ENCODE measurements at places on chromosomes 1 and 21.

DNA sequence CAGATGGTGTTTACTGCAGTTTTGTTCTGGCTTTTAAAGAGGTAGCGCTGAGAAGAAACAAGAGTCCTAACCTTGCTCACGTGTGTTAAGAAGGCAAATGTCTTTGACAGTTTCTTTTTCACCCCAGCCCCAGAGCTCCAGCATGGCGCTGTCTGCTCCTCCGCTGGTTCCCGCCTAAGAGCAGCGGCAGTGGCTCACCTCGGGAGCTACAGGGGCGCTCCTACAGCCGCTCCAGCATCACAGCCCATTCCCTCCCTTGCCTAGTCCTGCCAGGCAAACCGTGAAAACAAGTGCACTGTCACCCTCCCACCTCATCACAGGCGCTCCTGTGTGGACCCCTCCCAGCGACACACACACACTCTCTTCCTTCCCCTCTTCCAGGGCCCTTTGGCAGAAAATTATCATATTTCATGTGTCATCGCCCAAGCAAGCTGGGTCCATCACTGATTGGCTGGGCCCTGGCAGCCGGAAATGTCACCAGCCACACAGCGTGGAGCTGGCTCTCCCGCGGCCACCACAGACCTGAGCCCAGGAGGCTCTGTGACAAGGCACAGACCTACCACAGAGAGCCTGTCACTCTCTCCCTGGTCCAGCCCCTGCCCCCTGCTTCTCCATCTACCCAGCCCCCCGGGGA, 1.2 kb upstream of the HIVEP3 start:
- DNase-seq, result no peak

GRCh38 chr1:51297401-51298321, 32.7 kb downstream of the TTC39A start:
- DNase-seq, result peak; percentile 66

DNA sequence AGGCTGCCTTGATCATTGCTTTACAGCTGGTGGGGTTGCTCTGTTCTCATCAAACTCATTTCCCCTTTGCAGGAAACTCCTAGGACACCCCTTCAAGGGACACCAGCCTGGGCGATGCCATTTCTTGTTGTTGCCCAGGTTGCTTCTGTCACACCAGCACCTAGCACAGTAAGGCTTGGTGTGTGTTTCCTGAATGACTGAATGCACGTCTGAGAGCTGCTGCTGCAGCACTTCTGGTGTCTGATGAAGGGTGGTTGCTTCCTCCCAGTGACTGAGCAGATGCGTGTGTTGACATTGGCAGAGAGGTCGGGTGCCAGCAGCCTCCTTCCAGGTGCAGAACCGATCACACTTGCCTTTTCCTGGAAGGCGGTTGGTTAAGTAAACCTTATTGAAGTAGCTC, 477.4 kb downstream of the CAMTA1 start:
- DNase-seq, result no peak

GRCh38 chr1:15332525-15332924, 77.2 kb upstream of the EFHD2 start:
- DNase-seq, result no peak

DNA sequence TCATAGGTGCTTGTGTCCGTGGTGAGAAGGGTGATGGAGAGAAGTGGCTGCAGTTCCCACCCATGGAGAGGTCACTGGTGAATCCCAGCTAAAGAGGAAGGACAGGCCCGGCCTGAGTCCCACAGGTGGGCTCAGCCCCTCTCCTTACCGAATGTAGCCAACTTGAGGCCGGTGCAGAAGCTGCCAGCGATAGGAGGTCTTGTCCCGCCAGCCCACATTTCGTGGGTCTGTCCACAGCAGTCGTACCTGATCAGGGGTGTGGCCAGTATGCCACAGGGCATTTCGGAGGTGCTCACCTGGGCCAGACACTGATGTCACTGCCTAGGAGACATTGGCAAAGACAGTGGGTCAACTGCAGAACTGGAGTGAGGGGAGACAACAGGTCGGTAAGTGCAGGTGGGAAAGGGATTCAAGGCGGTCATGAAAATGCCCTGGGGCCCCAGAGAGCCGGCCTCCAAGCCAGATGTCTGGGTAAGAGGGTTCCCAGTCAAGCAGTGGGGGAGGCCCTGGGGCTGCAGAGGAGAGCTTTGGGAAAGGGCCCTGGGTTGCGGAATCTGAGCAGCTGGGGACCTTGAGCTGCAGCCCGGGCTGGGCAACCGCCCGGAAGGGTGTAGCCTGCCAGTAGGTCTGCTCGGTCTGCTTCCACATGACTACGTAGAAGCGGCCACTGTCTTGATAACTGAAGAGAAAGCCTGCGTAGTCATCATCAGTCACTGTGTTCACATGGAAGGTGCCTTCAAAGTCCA, 10.6 kb downstream of the THBS3 start:
- peak; percentile 81 for DNase-seq

DNA sequence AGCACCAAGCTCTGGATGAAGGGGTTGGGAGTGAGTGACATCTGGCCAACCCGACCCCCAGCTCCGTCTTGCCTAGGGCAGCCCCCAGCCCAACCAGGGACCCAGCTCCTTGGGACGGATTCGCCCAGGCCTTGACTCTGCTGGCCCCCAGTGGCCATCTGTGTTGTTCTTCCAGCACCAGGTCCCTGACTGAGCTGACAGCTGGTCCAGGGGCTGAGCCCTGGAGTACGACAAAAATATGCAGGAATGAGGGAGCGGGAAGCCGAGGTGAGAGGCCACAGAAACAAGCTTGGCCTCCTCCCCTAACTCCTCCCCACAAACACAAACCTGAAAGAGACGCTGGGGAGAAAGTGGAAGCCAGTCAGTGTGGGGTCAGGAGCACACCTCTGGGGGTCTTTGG, 55.0 kb upstream of the PAX7 start:
- no peak for DNase-seq

- DNase-seq, result no peak
Observed at GRCh38 chr1:3097861-3098260, 28.9 kb downstream of the PRDM16 start.

DNA sequence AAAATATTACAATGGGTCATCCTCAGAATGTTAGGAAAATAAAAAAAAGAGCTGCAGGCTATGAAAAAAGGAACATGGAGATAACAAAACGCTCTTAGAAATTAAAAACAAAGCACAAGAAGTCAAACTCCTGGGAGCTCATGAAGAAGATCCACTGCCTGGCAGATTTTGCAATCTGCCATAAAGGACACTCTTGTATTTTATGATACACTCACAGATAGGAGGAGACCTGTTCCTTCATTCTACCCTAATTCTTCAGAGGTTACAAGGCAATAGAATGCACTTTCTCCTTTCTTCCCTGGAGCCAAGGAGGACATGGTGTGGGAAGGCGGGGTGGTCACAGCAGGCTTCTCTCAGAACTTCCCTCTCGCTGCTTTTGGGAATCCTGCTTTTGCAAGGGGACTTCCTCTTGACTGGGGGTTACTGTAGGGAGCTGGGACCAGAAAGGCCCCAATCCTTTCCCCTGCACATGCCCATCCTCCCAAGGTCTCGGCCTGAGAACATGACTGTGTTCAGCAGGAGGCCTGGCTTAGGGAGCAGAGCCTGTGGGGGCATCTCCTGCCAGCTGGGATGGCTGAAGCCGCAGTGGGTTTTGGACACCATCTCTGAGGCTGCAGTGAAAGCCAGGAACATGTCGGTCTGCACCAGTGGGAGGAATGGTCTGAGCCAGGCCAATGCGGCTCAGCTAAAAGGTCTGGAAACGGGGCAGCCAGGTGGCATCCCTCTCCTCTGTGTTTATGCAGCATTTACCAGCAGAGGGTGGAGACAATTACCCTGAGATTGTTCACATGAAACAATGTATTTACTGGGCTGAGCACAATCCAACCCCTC, 44.8 kb downstream of the GPR161 start:
- no peak for DNase-seq

GRCh38 chr21:38531591-38531990, 33.3 kb upstream of the ERG start:
- DNase-seq, result no peak

DNA sequence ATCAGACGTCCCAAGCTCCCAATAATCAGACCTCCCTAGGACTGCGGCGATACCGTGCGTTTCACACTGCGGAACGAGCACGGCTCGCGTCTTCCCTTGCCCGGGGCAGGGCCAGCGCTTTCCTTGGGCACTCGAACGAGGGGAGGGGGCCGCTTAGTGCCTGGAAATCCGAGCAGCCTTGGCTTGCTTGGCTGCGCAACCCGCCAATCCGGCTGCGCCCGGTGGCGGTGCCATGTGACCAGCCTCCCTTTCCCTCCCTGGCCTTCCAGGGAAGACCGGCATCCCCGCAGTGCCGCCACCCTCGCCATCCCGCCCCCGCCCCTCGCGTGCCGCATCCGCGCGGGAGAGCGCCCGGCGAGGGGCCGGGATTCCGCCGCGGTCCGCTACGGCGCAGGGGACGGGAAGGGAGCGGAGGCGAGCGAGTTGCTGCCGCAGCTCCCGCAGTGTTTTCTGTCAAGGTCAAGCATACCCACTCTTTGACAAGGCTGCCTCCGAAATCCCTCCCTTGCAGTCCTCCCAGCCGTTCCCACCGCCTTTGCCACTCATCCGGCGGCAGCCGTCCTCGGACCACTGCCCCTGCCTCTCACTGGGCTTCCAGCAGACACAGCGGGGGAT, 8.3 kb upstream of the RNF19B start:
- no peak for DNase-seq

GRCh38 chr1:29322861-29323585, 86.7 kb downstream of the PTPRU start:
- DNase-seq, result no peak

GRCh38 chr1:98854137-98854536, 150.5 kb downstream of the PLPPR5 start:
- no peak for DNase-seq

DNA sequence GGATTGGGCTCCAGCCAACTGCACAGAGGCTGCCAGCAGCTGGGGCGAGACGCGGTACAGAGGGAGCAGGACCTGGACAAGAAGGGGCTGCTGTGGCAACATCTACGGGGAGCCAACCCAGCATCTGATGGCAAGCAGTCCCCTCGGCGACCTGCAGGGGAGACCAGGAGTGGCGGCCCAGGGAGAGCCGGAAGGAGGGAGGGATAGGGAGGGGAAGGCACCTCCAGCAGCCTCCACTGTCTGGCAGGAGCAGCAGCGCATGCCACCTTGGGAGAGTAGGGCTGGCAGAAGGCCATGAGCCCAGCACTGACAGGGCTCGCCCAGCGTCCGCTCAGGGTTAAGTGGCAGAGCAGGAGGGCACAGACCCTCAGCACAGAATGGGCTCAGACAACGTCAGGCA, 17.3 kb downstream of the CHD5 start:
- no peak for DNase-seq

GRCh38 chr1:195005338-195005737, 1602.9 kb downstream of the KCNT2 start:
- DNase-seq, result no peak

DNA sequence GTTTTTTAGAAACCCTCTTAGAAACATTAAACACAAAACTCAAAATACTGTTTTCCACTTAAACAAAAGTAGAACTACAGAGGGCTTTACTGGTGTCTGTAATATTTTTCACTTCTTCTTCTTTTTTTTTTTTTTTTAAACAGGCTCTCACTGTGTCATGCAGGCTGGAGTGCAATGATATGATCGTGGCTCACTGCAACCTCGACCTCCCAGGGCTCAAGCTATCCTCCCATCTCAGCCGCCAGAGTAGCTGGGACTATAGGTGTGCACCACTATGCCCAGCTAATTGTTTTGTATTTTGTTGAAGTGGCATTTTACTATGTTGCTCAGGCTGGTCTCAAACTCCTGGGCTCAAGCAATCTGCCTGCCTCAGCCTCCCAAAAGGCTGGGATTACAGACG, 194.8 kb downstream of the DAB1 start:
- no peak for DNase-seq

DNA sequence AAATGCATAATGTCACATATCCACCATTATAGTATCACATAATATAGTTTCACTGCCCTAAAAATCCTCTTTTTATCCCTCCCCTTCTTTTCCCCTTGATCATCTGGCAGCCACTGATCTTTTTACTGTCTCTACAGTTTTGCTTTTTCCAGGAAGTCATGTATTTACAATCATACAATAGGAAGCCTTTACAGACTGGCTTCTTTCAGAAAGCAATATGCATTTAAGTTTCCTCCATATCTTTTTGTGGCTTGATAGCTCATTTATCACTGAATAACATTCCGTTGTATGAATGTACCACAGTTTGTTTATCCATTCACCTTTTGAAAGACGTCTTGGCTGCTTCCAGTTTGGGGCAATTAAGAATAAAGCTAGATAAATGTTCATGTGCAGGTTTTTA, 14.3 kb upstream of the WDTC1 start:
- DNase-seq, result no peak

GRCh38 chr21:37139154-37139553, 66.1 kb downstream of the TTC3 start:
- no peak for DNase-seq

GRCh38 chr1:41355761-41356160, 5.5 kb upstream of the FOXO6 start:
- no peak for DNase-seq

GRCh38 chr1:28412731-28413130, 43.2 kb downstream of the PHACTR4 start:
- no peak for DNase-seq

GRCh38 chr1:43558346-43558841, 27.7 kb downstream of the PTPRF start:
- DNase-seq, result no peak

- DNase-seq, result no peak
Observed at GRCh38 chr1:169630006-169630405, at the start of gene SELP. TSS of gene SELP (minus strand) at chr1:169630124. CDS start at chr1:169630074, 50 bp downstream.

GRCh38 chr21:45574081-45574501, 31.9 kb upstream of the SLC19A1 start:
- DNase-seq, result peak; percentile 71

DNA sequence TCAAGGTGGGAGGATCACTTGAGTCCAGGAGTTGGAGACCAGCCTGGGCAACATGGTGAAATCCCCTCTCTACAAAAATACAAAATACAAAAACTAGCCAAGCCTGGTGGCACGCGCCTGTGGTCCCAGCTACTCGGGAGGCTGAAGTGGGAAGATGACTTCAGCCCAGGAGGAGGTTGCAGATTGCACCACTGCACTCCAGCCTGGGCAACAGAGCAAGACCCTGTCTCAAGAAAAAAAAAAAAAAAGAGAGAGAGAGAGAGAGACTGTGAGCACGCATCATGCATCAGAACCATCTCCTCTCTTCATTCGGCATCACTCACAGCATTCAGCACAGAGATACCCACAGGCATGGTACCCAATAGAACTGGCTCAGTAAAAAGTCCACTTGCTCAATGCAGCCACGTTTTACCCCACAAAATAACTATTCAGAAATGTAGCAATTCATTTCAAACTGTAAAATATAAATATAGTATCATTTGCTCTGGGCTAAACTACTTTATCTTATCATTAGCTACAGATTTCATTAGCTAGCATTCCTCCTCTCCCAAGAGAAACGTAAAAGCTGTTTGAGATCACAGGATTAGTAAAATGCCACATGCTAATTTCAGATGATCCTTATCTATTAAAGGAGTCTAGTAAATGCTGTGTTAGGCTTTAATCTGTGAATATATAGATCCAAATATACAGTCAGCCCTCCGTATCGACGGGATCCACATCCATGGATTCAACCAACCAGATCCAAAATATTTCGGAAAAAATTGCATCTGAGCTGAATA, 11.7 kb downstream of the LBR start:
- DNase-seq, result no peak

GRCh38 chr1:85584264-85584781, 3.8 kb downstream of the CCN1 start:
- DNase-seq, result no peak

- DNase-seq, result no peak
Observed at GRCh38 chr1:154391086-154391770, 13.9 kb upstream of the IL6R start.

- DNase-seq, result no peak
Observed at GRCh38 chr1:50278961-50279360, 144.3 kb downstream of the DMRTA2 start.
